Nucleus accumbens (tissue), 56 donors: ENCODE measurements at places on chromosomes 16 and 17.

- DNase-seq = no peak
Observed at GRCh38 chr16:79372503-79373184, 227.9 kb downstream of the MAF start.

DNA sequence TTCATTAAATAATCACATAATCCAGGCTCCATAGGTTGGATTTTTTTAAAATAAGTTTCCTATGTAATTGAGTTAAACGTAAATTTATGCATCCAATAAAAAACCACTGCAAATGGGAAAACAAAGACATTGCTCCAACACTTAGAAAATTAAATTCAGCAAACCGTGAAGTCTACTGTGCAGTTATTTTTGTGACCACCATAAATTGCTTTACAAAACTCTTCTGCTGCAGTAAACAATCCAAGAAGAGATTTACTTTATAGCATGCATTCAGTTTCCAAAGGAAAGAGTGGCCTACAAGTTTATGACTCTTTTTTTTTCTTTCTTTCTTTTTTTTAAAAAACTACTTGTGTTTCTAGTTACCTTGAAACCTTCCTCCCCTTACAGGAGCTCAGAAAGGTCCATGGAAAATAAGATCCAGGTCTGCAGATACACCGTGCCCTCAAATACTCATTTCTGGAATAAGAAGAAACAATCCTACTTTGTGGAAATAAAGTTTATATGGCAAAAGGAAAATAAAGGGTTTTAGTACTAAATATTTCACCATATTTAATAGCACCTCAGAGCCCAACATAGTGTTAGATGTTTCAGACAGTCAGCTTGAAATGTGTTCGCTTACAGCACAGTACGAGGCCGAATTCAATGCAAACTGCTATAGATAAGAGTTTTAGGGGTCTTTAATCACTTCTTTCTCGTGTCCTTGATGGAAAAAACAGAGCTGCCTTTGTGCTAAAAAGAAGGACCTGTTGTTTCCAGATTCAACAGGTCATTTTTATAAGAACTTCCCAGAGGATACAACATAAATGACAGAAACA, 3.2 kb downstream of the HS3ST3A1 start:
- no peak for DNase-seq

- no peak for DNase-seq
Observed at GRCh38 chr17:82440469-82440981, 10.0 kb downstream of the CYBC1 start.

DNA sequence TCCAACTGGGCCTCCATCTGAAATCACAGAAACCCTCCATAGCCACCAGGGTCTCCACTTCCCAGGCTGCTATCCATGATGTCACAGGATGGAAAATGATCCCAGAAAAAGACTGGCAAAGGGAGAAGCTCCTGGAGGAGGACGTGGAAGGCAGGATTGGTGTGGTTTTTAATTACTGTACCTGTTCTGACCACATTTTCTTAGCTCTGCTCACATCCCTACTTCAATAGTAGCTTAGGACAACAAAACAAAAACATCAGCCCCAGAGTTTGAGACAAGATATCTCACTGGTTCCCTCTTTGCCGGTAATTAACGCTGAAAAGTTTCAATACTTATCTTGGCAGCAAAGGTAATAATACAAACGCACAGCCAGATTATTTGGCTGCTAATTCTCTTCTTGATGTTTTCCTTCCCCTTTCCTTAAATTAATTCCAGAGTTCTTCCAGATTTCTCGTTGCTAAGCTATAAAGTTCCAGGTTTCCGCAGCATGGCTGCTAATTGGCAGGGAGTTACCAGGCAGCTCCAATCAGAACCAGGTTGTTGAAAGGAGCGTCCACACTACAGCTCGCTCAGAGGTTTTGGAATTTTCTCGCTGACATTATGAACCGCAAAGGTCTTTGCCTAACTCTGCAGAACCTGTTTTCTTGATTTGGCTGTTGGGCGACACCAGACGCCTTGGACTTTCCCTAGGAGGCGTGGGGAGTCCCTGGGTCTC, 263.4 kb downstream of the MRTFB start:
- DNase-seq = no peak

DNA sequence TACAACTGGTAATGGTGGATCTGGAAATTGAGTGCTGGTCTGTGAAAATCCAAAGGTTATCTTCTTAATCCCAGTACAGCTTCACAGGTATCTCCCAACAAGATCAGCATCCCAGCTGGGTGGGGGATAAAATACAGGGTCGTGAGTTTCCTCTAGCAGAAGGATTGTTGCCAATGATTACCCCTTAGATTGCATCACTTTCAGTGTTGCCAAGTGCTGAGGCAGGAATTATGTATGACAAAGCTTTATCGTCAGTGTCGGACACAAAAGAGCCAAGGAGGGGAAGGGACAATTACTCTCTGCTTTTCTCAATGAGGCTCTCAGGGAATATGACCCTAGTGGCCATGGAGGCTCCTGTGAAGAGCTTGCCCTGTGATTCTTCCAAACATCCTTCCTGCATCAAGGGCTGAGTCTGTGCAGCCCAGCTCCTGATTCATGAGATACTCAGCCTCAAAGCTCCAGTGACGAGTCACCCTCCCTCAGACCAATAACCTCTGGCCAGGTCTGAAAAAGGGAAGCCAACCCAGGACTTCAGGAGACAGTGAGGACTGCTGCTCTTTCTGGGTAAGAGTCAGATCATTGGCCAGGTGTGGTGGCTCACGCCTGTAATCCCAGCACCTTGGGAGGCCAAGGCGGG, 15.0 kb downstream of the OR1F1 start:
- DNase-seq = no peak

DNA sequence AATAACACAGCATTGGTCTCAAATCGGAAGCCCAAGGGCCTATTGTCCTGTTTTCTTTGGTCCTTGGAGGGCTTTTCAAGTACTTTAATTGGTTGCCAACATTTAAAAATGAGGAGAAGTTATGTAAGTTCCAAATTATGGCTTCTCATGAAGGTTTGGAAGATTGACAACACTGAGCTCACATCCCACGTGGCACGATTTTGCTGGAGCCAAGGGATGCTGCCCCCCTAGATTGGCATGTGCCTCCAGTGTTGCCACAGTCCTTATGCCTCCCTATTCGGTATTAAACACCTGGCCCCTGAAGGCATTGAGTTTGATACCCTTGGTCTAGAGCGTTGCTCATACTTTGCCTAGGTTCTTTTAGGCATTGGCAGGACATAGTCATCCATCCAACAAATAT, 108.0 kb downstream of the ZNF18 start:
- no peak for DNase-seq

DNA sequence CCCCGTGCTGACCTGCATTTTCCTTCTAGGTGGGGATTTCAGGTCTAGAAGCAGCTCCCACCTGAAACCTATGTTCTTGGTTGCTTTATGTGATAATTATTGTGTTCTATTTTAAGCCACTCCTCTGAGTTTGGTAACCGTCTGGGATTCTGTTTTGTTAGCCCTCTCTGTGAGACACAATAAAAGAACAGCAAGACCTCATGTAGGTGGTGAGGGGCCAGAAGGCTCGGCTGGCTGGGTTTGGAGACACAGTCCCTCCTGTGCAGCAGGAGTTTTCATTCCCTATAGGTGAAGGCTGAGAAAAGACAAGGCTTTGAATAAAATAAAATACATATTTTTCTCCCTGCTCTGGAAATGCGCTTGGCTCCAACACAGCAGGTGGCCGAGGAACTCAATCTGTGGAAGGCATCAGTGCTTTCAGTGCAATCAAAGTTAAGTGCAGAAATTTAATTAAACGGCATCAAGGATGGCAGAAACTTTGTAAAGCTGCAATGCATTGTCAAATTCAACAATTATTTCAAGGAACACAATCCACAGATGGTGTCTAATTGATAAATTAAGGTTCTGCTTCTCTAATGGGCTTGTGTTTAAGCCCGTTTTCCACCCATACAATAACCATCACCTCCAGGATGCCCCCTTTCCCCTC, 107.8 kb downstream of the MSI2 start:
- no peak for DNase-seq

GRCh38 chr17:61317779-61318178, 81.9 kb upstream of the TBX2 start:
- no peak for DNase-seq

DNA sequence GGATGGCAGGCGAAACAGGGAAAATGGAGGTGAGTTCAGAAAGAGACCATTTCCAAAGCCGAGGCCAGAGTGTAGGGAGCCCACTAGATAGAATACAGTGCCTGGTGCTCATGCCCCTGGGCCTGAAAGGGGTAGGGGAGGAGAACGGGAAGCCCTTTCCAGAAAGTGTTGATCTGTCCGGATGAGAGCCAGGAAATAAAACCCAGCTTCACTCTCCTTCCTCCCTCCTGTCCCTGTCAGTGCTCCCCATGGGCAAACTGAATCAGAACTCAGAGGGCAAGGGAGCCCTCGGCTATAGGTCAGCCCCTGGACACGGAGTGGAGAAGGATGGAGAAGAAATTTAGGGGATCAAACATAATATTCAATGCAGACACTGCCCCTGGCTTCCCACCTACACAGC, 57.7 kb upstream of the RPL38 start:
- DNase-seq = no peak

DNA sequence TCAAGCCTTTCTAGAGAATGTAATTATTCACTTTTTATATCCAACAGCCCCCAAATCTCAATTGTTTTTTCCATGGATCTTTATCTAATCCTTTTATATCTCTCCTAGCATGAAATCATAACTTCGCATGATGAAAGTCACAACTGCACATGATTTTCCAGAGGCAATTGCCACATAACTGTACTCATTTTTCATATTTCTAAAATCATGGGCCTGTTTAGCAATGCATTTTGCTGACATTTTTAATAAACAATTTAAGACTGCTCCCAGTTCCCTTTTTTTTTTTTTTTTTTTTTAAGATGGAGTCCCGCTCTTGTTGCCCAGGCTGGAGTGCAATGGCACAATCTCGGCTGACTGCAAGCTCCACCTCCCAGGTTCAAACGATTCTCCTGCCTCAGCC, 83.5 kb downstream of the VMP1 start:
- no peak for DNase-seq

GRCh38 chr16:86384263-86384649, 126.1 kb upstream of the FOXF1 start:
- DNase-seq = no peak

- DNase-seq = no peak
Observed at GRCh38 chr16:86892509-86892908, 314.2 kb downstream of the FOXL1 start.

- DNase-seq = no peak
Observed at GRCh38 chr17:44097110-44097958, 26.1 kb downstream of the HDAC5 start.

DNA sequence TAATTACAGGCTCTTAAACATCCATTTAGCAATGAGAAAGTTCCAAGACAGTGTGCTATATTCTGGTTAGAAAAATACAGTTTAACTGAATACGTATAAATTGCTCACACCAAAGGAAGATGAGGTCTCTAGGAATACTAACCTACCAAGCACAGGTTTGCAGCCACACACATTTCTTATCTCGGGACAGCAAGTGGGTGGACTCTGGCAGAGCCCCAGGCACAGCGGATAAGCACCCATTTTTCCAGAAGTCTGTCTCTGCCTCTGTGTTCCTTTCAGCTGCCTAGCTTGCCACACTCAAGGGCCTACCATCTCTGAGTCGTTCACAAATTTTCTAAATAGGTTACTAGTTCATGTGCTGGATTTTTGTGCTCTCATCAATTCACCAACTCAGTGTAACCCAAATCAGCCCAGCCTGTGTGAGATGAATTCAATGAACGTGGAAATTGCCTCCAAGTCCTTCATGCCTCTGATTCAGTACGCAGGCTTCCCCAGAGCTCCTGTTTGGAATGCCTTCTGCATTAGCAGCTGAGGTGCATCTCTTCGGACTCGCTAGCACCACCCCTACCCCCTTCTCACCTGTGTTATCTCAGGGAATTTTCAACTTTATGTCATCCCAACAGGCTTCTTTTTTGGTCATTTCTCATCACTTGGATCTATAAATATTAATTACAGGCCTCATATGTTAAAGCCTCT, 581.0 kb upstream of the CDH11 start:
- DNase-seq = no peak

- no peak for DNase-seq
Observed at GRCh38 chr17:65072660-65073071, 16.1 kb upstream of the GNA13 start.

- DNase-seq = no peak
Observed at GRCh38 chr17:7589891-7590691, at the start of gene SOX15. Gene SOX15, minus strand, starts transcription at chr17:7590094. Its CDS starts 418 bp downstream, at chr17:7589676.

GRCh38 chr17:15095935-15096334, 169.2 kb downstream of the PMP22 start:
- no peak for DNase-seq

DNA sequence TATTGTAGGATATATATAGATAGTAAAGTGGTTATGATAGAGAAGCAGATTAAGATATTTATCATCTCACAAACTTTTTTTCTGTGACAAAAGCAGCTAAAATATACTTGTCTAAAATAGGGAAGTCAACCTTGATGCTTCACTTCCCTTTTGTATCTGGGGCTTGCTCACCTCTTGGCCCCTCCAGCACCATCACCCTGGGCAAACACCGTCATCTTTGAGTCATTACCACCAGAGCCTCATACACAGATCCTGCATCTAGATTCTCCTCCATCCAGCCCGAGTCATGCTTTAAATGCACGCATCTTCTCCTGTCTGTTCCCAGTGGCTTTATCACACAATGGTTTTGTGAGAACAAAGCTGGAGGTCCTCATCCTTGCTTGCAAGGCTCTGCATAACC, 1062.7 kb upstream of the EEF2KMT start:
- DNase-seq = no peak

DNA sequence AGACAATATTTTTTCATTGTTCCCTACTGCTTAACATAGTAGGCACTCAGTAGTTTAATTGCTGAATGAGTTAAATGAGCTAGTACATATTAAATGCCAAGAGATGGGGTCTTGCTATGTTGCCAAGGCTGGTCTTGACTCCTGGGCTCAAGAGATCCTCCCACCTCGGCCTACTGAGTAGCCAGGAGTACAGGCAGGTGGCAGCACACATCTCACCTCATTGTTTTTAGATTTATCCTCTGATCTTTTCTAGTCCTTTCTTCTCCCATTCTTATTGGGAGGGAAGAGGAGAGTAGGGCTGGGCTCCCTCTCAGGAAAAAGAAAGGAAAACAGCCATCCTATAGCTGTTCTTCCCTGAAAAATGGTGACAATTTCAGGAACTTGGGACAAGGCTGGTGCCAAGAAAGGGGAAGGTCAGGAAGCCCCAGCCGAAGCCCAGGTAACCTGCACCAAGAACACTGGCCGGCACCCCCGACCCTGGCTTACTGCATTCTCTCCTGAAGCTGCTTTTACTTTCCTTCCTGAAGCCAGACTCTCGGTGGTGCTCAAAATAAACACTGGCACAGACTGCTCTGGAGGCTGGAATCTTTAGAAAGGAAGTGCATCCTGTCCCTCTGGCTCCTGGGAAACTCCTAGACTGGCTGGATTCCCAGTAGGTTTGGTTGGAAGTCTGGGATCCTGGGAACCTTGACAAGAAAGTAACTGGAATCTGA, 2.7 kb downstream of the TNFAIP1 start:
- no peak for DNase-seq

DNA sequence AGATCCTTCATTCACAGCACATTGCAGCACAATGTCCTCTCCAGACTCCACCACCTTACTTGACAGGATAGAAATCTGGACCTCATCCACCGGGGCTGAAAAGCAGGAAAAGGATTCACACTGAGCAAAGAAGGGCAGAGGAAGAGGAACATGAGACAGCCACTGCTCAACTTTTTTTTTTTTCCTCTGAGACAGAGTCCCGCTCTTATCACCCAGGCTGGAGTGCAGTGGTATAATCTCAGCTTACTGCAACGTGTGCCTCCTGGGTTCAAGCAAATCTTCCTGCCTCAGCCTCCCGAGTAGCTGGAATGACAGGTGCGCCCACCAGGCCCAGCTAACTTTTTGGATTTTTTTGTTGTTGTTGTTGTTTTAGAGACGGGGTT, 34.4 kb downstream of the PECAM1 start:
- no peak for DNase-seq

- DNase-seq = no peak
Observed at GRCh38 chr17:18021372-18021771, 17.6 kb downstream of the ATPAF2 start.
